NCI-H345 (cell line): ENCODE measurements at places on chromosomes 1 and 21.

DNA sequence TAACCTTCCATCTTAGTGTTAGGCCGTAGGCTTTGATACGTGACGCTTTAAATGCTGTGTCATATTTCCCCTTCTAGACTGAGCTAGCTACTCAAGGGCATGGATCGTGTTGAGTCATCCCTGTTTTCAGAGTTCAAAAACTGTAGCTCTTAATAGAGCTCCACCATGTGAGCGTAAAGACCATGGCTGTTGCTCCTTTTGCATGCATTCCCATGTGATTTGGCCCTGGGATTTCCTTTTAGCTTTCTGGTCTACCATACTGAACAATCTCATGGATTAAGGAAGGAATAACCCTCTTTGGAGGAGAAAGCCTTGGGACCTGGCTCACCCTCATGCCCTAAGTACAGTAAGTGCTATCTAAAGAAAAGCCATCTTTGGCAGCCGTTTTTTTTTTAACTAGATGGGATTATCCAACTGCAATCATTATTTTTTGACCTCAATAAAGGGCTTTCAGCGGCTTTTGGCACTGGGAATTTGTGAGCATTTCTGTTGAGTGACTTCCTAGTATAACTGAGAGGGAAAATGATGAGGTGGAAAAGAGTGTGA lies 76.6 kb downstream of the PLPP3 start:
- DNase-seq = no peak

DNA sequence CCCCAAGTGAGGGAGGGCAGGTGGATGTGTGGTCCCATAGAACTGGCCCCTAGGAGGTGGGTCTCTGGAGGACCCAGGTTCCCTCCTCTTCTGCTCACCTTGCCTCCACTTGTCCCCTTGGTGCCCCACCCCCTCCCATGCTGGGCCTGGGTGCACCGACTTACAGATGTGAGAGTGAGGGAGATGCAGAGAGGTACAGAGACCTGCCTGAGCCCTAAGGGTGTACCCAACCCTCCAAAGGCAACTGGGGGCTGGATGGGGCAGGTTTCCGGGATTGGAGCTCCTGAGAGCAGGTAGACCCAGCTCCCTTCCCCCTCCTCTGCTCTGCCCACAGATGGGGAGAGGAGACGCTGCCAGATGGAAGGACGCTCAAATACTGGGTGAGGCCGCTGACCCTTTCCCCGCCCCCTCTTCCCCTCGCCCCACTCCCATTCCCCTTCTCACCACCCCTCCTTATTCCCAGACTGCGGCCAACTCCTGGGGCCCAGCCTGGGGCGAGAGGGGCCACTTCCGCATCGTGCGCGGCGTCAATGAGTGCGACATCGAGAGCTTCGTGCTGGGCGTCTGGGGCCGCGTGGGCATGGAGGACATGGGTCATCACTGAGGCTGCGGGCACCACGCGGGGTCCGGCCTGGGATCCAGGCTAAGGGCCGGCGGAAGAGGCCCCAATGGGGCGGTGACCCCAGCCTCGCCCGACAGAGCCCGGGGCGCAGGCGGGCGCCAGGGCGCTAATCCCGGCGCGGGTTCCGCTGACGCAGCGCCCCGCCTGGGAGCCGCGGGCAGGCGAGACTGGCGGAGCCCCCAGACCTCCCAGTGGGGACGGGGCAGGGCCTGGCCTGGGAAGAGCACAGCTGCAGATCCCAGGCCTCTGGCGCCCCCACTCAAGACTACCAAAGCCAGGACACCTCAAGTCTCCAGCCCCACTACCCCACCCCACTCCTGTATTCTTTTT lies 10.3 kb downstream of the TINAGL1 start:
- no peak for DNase-seq

DNA sequence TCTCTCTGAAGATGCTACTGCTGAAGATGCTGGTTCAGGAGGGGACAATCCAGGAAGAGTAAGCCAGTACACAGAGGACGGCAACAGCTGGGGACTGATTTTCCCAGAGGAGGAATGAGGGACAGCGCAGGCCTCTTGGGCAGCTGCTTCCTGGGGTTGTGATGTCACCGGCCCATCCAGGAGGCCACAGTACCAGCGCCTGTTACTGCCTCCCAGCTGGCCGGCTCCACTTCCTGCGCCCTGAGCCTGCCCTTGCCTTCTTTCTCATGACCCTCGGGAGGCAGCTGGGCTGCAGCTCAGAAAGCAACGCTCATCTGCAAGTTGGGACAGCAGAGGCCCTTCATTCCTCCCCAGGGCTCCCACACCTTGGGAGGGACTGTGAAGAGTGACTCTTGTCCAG lies 21.9 kb upstream of the ID3 start:
- no peak for DNase-seq

DNA sequence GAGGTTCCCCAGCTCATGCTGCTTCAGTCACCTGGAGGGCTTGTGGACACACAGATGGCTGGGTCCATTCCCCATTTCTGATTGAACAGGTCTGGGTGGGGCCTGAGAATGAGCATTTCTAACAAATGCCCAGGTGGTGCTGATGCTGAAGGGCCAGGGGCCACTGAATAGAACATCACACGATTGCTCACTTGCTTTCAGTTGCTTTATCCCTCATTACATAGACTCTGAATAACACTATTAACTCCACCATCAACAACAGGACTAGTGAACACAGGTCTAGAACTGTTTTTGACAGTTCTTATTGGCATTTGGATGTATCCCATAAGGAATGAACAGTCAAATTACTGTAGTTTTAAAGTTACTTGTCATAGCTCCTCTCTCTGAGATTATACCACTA lies 12.1 kb downstream of the TRAPPC10 start:
- no peak for DNase-seq

DNA sequence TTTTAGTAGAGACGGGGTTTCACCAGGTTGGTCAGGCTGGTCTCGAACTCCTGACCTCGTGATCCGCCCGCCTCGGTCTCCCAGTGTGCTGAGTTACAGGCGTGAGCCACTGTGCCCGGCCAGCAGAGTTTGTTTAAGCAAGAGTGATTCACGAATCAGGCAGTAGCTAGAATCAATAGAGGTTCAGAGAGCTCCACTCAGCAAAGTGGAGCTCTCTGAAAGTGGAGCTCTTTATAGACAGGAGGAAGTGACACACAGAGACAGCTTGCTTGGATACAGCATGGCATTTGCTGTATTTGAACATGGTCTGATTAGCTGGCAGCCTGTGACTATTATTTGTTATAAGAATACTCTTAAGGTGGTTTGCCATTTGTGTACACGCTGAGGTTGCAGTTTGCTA lies 27.1 kb upstream of the CD34 start:
- DNase-seq = peak; percentile 1

GRCh38 chr1:177897281-177897997 lies 72.4 kb downstream of the SEC16B start:
- DNase-seq = no peak

GRCh38 chr1:214455971-214456867 lies 95.2 kb downstream of the PTPN14 start:
- no peak for DNase-seq

- DNase-seq = peak; percentile 46
Measured at GRCh38 chr1:94522304-94522703, 19.3 kb downstream of the F3 start.

- DNase-seq = no peak
Measured at GRCh38 chr1:2612591-2613365, 20.0 kb downstream of the MMEL1 start.

DNA sequence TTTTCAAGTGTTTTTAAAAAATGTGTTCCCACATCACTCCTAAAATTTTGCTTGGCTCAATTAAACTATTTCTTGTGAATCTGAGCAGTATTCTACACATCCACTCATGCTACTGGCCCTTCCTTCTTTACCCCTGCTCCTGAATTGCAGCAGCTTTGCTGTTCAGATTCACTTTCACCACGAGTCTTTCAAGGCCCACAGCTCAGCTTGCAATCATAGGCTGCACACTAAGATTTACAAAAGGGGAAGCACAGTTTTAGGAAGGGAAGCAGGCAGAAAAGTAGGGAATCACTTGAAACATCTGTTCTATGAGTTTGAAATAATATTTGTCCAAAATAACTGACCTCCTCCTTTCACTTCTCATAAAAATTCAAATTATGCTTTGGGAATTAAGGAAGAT lies 70.9 kb upstream of the EDEM3 start:
- no peak for DNase-seq

GRCh38 chr1:87196110-87196827 lies 132.4 kb upstream of the LMO4 start:
- DNase-seq = no peak

DNA sequence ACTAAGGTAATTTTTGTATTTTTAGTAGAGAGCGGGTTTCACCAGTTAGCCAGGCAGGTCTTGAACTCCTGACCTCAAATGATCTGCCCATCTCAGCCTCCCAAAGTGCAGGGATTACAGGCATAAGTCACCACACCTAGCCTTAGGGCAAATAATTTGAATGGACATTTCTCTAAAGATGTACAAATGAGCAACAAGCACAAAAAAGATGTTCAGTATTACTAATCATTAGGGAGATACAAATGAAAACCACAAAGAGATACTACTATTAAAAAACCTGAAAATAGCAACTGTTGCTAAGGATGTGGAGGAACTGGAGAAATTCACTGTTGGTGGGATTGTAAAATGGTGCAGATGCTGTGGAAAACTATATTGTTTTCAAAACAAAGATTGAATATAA lies 79.1 kb downstream of the GABPA start:
- DNase-seq = no peak

DNA sequence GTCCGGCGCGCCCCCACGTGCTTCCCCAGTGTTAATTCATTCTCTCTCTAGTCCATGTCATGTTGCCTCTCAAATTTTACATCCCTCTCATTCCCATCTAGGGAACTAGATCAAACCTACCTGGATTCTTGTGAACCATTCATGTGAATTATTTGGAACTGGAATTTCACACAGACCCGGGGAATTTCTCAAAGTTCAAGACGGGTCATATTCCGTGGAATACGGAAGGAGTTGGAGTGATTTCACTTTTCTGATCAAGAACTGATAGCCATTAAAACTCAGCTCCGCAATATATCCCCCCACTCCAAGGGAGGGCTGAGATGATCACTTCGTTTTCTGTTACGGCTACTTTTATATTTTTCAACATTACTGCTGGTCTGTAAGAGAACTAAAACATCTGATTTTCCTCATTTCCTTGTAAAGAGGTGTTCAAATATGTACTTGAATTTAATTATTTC lies 1.0 kb upstream of the ENO1 start:
- no peak for DNase-seq

DNA sequence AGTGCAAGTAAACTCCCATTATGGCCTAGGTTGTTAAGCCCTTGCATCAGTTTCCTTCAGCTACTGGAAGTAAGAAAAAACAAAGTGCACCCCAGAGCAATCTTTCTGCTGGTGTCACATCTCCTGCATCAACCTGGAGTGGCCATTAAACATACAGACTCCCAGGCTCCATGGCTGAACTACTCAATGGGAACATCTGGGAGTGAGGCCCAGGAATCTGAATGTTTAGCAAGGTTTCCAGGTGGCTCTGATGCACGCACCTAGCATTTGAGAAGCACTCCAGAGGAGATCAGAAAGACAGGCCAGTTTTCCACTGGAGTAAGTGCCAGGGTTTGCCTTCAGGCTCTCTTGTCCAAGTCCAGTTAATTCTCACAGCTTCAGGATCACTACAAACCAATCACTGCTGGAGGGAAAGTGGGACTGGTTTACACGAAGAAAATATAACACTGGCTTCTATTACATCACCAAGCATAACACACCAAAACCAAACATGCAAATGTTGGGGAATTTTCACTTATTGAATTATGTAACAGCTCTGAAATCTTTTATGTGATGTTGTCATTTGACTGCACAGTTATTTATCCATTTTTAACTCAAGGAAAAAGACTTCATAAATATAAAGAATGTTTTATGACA lies 22.3 kb upstream of the ABCA4 start:
- DNase-seq = no peak
